H54 (cell line): ENCODE measurements at places on chromosomes 1 and 21.

- DNase-seq = peak; percentile 61
Measured at GRCh38 chr1:47569681-47570470, 132.0 kb downstream of the FOXD2 start.

- no peak for DNase-seq
Measured at GRCh38 chr1:68228851-68229250, 3.5 kb downstream of the WLS start.

DNA sequence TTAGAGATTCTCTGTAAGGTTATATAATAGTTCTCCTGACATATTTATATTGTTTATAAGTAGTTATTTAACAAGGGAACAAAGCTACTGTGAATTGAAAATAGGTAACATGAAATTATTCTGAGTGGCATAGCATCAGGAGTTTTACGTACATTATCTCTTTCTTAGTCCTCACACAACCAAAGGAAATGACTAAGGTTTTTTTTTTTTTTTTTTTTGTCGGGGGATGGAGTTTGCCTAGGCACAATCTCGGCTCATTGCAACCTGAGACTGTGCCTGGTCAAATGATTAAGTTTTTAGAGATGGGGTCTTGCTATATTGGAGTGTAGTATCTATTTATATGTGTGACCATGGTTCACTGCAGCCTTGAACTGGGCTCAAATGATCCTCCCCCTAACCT is 24.9 kb downstream of the TMED5 start:
- DNase-seq = no peak

DNA sequence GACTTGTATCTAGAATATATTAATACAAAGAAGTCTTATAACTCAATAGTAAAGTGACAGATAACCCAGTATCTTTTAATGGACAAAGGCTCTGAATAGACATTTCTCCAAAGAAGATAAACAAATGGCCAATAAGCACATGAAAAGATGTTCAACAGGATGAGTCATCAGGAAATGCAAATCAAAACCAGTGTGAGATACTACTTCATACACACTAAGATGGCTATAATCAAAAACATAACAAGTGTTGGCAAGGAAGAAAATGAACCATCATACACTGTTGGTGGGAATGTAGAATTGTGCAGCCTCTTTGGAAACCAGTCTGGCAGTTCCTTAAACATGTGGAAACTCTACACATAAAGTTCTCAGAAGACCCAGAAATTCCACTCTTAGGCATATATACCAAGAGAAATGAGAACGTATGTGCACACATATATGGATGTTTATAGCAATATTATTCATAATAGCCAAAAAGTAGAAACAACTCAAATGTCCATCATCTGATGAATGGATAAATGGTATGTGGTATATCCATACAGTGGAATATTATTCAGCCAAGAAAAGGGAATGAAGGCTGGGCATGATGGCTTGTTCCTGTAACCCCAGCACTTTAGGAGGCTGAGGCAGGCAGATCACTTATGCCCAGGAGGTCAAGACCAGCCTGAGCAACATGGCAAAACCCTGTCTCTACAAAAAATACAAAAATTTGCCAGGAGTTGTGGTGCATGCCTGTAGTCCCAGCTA is 9.9 kb upstream of the MPL start:
- no peak for DNase-seq

GRCh38 chr1:206829282-206829681 is 36.1 kb upstream of the IL20 start:
- no peak for DNase-seq

DNA sequence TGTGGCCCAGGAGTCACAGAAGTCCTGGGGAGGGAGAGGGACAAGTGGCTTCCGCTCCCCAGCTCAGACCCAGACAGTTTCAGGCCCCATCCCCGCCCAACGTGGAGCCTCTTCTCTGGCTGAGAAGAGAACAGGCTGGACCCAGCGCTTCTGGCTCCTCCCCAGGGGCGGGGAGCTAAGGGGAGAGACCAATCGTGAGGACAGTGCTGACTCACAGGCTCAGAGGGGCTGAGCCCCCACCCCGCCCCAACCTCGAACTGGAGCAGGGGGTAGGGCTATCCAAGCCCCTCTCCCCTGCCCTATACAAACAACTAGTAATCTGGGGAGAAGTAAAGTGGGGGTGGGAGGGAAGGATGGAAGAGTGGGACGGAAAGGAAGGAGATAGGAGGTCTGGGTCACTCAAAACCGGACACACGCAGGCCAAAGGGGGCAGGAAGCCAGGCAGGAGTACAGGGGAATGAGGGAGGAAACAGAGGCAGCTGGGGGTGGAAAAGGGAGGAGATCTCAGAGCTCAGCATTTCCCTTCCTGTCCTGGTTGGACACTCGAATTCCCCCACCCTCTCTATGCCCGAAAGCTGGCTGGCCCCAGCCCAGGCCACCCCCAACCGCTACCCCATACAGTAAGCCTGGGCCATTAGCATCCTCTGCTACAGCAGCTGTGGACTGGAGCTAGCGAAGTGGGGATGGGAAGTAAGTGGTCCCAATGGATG is at the start of gene SHC1:
Gene SHC1 (minus strand): TSS at position 117 of the 710 bp plus-strand sequence. CDS start 221 bp downstream, outside the sequence.
- peak; percentile 90 for DNase-seq

DNA sequence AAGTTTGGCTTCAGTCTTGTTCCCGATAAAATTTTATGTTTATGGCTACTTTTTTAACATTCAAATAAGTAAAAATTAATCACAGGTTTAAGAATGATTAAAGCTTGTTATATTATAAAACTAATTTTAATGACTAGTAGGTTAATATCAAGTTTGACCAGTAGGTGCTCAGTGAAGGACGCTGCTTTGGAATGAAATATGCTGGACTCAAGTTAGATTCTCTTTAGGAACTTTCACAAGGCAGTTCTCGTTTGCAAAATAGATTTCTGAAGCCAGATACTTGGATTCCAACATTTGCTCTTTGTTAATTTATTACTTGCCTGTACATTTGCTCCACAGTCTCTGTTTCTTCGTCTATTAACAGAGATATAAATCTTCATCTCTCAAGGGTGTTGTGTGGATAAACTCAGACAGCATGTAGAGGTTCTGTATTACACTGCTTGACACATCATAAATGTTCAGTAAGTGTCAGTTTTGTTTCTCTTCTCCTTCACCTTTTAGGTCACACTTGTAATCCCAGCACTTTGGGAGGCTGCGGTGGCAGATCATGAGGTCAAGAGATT is 432.8 kb upstream of the CHRM3 start:
- DNase-seq = no peak

DNA sequence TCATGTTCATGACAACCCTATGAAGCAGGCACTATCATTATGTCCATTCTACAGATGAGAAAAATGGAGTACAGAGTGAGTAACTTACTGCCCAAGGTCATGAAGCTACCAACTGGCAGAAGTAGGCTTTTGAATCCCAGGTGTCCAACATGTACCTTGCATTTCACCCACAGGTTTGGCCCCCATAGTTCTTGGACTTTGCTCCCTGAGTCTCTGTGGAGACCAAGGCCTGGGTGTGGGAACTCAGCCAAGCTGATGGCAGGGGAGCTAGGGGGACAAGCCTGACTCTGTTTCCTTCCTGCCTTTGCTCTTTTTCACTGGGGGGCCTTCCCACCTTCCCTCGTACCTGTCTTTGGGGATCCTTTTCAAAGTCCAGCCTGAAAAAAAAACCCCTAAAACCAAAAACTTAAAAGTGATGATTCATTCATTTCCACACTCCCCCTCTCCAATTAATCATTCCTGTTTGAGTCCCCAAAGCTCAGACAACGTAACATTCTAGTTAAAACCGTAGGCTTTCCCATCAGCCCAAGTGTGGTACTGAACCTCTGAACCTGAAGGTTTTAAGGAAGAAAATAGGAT is 8.5 kb upstream of the TTC22 start:
- DNase-seq = no peak

- DNase-seq = peak; percentile 87
Measured at GRCh38 chr21:42593007-42593814, 60.2 kb upstream of the PDE9A start.

DNA sequence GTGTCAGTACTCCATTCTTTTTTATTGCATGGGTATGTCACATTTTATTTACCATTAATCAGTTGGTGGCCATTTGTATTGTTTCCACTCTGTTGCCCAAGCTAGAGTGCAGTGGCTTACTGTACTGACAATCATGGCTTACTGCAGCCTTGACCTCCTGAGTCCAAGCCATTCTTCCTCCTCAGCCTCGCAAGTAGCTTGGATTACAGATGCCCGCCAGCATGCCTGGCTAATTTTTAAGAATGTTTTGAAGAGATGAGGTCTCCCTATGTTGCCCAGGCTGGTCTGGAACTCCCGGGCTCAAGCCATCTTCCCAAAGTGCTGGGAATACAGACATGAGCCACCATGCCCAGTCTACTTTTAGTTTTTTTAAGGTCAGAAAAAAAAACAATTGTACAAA is 813 bp upstream of the SFT2D2 start:
- DNase-seq = no peak

- DNase-seq = no peak
Measured at GRCh38 chr1:47751193-47751592, 246.0 kb downstream of the TRABD2B start.

DNA sequence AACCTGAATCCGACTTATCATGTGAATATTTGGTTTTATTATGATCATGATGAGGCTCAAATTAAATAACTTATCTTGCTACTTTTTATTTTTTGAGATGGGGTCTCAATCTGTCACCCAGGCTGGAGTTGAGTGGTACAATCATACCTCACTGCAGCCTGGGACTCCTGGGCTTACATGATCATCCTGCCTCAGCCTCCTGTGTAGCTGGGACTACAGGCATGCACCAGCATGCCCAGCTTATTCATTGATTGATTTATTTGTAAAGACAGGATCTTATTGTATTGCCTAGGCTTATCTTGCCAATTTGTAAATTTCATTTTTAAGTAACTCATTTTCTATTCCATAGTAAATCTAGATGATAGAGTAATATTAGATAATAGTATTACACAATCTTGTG is 84.3 kb downstream of the COL11A1 start:
- no peak for DNase-seq

- DNase-seq = no peak
Measured at GRCh38 chr1:55650444-55650843, 435.3 kb upstream of the USP24 start.

GRCh38 chr1:226722240-226722900 is 16.7 kb downstream of the ITPKB start:
- no peak for DNase-seq

DNA sequence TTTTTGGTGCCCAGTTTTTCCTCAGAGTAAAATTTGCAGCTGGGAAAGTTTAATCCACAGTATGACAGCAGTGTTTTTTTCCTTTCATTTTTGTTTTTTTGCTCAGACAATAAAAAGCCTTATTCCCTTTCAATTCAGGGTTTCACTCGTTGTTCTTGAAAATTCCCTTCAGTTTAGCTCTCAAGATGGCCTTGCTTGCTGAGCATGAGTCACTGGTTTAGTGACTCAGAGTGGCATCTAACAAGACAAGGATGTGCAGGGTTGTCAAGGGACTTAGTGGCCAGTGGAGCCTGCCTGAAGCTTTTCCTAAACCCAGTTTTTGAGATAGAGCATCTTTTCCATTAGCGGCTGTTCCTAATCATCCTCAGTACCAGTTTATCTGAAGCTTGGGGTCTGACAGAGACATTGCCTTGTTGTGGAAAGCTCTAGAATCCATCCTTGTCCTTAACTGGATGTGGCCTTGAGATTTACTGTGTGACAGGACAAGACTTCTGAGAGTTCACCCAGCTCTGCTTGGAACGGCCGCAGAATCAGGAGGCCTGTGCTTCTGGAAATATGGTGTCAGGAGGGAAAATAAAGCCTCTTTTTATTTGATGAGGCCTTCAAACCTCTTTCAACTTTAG is 48.4 kb upstream of the DNAJC6 start:
- DNase-seq = peak; percentile 75

GRCh38 chr1:188170935-188171334 is 1342.2 kb downstream of the PLA2G4A start:
- DNase-seq = no peak

DNA sequence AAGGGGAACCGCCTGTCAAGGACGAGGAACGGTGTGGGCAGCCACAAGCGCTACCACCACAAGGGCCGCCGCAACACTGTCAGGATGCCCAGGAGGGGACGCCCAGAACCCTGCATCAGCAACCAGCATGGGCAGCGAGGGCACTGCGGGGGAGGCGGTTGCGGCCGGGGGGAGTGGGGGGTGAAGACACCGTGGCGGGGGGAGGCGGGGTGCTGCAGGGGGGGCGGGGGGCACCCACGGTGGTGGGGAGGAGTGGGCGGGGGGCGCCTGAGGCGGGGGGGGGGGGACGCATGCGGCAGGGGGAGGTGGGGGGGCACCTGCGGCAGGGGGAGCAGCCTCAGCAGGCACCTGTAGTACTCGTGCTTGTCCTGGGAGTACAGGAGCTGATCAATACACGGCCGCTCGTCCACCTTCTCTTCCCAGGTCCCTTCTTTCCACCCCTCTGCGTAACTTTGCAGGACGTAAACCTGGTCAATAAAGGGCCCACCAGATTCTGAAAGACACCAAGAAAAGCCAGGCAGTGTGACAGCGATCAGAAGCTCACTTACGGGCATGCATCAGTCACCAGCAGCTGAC is 4.6 kb downstream of the POFUT2 start:
- DNase-seq = no peak
